ENCODE measurements at places on chromosomes 6 and 20.
A peak's percentile ranks its signal among the peaks of the same experiment; 100 is the strongest.

- no peak for DNase-seq
These were observed 468 bp upstream of the CMTR1 start for GRCh38 chr6:37432590-37432915.

DNA sequence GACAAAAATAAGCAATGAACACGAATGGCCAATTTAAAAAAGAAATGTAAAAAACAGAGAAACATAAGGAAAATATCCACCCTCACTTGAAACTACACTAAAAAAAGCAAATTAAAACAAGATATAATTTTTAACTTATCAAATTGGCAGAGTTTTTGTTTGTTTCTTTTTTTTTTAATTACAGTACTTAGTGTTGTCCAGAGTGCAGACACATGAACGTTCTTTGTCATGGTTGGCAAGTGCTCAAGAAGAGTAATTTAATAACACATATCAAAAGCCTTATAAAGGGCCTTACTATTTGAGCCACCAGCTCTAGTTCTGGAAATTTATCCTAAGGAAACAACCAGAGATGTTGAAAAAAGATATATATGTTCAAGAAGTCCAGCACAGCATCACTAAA lies 142.3 kb downstream of the ATXN1 start:
- DNase-seq = peak; percentile 12

- no peak for DNase-seq
These were observed 10.5 kb upstream of the TBX18 start for GRCh38 chr6:84774985-84775284.

- DNase-seq = no peak
These were observed 383.8 kb upstream of the JAG1 start for GRCh38 chr20:11057624-11058023.

- peak; percentile 36 for DNase-seq
These were observed 226.2 kb upstream of the MARCKS start for GRCh38 chr6:113630738-113631535.

- DNase-seq = no peak
These were observed 82.7 kb downstream of the PTPRK start for GRCh38 chr6:128437685-128438084.
